ENCODE measurements at places on chromosomes 12 and 14.
A peak's percentile ranks its signal among the peaks of the same experiment; 100 is the strongest.

DNA sequence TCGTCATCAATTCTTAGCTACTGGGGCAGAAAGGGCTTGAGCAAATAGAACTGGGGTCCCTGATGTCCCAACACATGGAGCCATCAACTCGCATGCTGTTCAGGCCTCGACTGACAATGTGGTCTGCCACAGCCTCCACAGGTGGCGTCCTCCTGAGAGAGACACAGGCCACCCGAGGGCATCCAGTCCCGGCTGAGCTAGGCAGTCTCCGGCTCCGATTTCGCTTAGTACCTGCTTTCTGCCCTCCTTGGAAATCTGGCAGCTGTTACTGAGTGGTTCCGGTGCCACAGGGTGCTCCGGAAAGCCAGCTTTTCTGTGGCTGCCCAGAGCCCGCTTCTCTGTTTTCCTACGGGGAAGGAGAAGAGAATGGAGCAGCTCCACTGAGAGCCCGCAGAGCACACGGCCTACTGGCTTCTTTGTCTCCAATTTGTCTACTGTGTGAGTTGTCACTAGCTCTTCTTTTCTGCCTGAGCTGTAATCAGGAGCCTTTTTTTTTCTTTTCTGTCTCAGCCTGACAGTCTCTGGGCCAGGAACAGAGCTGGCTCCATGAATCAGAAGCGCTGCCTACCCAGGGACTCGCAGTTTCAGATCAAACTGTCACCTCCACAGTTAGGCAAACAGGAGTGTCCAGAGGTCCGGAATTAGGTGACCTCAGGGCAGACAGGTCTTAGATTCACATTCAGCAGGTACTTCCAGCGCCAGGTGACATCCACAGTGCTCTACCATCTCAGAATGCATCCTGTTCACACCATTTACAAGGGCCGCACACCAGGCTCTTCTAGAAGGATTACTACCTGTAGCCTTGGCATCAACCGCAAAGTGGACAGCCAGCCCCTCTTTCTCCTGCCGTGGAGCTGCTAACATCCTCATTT is 73.3 kb downstream of the MOK start:
- H3K4me3 ChIP-seq: no peak overlapping the region
- no peak overlapping the region for H3K27ac ChIP-seq
- DNase-seq: no peak
- H3K36me3 ChIP-seq: no peaks in the 10 kb centered on the region
- H3K4me1 ChIP-seq: no peaks in the 10 kb centered on the region

DNA sequence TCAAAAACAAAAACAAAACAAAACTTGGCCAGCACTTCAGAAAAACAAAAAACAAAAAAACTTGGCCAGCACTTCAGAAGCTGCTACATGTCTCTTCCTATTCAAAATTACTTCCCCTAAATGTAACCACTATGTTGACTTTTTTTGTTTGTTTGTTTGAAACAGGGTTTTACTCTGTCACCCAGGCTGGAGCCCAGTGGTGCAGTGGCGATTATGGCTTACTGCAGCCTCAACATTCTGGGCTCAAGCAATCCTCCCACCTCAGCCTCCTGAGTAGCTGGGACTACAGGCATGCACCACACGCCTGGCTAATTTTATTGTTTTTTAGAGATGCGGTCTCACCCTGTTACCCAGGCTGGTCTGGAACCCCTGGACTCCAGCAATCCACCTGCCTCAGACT is 38.0 kb upstream of the PPP4R3A start:
- no peak overlapping the region for H3K27ac ChIP-seq
- H3K36me3 ChIP-seq: peaks cover 2% of the 10 kb centered on the region
- H3K4me1 ChIP-seq: no peaks in the 10 kb centered on the region
- no peak overlapping the region for H3K4me3 ChIP-seq
- DNase-seq: no peak
- peaks cover 11% of the 10 kb centered on the region for H3K27me3 ChIP-seq

DNA sequence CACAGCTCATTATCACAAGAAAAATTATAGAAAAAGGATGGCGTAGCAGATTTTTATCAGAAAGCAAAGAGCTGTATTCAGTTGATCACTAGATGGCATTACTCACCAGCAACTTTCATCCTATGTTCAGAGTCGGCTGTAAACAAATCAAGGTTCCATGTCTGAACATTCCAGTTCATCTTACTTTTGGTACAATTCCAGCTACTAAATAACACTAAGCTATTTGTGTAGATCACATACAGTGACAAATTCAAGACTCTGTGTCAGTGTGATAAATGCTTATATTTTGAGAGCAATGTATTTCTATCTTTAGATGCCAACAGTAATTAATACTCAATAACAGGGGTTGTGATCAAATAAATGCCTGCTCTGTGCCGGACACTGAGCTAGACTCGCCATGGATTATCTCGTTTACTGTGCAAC is 30.1 kb downstream of the NRDE2 start:
- no peak for DNase-seq
- no peaks in the 10 kb centered on the region for H3K27me3 ChIP-seq
- no peak overlapping the region for H3K4me3 ChIP-seq
- peaks cover 53% of the 10 kb centered on the region for H3K36me3 ChIP-seq
- no peaks in the 10 kb centered on the region for H3K4me1 ChIP-seq

DNA sequence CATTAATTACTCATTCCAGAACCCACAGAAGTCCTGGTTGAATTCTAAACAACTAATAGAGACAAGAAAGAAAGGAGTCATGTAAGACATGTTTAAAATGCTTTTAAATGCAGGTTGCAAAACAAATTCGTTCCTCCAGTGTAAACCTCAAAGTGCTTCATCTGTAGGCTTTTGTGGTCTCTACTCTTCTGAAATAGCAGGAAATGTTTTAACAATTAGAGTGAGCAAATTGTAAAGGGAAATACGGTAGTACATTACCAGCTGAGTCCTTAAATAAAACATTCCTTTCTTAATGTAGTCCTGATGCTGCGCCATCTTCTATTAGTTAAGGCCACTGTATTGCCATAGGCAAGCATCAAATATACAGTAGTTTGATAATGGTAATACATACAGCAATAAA is 1934.2 kb upstream of the SEL1L start:
- no peak overlapping the region for H3K4me3 ChIP-seq
- no peak for DNase-seq
- no peaks in the 10 kb centered on the region for H3K4me1 ChIP-seq
- H3K27me3 ChIP-seq: no peaks in the 10 kb centered on the region
- no peak overlapping the region for H3K27ac ChIP-seq

DNA sequence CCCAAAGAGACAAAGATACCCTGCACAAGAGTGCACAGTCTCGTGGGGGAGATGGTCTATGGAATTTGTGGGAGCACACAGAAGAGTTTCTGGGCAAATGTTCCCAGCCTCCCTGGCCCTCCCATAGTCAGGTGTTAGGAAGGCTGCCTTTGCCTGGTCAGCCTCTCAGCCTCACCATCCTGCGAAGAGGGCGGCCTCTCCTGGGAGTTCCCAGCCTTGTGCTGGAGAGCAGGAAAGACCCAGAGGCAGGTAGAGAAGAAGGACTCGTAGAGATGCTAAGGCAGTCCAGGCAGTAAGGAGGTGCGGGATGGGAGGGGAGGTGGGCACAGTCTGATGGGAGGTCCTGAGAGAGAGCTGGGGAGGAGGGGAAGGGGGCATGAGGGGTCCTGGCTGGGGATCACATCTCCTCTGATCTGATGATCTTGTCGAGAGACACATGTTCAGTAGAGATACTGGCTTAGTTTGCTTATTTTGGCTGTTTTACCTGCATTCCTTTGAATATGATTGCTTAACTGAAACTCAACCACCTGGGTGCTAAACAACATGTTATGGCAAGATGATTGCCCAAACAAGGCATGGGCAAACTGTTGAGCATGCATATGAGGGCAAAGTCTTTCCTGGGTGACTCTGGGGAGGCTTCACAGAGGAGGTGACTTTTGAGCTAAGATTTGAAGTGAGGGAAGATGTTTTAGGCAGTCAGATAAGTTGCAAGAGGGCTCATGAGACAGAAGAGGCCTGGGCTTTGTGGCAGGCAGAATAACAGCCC is 10.5 kb downstream of the SERPINA6 start:
- H3K27me3 ChIP-seq: peaks cover 9% of the 10 kb centered on the region
- H3K4me1 ChIP-seq: no peaks in the 10 kb centered on the region
- no peaks in the 10 kb centered on the region for H3K36me3 ChIP-seq
- H3K4me3 ChIP-seq: no peak overlapping the region
- no peak for DNase-seq

- H3K27ac ChIP-seq: no peak overlapping the region
- no peak for DNase-seq
- H3K36me3 ChIP-seq: no peaks in the 10 kb centered on the region
- H3K4me1 ChIP-seq: no peaks in the 10 kb centered on the region
- no peaks in the 10 kb centered on the region for H3K27me3 ChIP-seq
Measured at GRCh38 chr14:38505221-38505972, 249.5 kb upstream of the CLEC14A start.

GRCh38 chr14:75845136-75845804 is 136.5 kb downstream of the TGFB3 start:
- no peak overlapping the region for H3K4me3 ChIP-seq
- H3K27me3 ChIP-seq: no peaks in the 10 kb centered on the region
- no peaks in the 10 kb centered on the region for H3K4me1 ChIP-seq
- peaks cover 2% of the 10 kb centered on the region for H3K36me3 ChIP-seq

DNA sequence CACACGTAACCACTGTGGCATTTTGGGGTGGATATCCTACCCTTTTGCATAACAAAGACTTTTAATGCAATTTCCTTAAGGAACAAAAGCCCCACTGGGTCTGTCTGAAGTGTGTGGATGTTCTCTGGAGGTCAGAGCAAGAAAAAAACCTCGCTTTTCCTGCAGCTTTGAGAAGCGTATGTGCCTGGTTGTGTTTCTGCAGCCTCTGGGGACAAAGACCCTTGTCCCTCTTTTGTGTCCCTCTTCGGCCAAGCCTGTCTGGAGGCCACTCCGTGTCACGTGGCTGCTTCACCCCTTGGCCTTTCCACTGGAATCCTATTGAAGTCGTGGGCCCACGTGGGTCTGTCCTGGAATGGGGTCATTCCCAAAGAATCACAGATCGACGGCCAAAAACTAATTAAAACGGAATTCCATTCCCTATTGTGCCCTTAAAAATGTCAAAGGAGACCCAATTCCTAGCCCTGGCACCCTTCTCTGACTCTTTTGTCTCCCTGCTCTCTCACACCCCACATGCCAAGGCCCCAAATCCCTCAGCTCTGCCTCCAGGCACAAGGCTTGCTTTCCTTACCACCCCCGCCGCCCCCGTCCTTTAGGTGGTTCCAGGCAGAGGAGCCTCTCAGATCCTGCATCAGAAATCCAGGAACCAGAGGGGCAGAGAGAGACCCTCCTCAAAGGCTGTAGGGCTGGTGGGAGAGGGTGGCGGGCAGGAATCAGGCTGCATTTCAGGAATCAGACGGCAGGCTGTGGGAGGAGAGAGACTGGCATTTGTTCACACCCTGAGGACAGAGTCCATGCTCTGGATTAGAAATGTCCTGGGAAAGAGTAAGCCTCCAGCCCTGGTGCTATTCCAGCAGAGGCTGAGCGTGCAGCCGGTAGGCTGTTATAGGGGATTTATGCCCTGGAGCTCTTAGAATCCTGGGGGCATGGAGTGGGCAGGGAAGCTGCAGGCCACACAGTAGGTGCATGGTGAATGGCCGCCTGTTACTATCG is 12.6 kb upstream of the CYP46A1 start:
- peaks cover 46% of the 10 kb centered on the region for H3K27me3 ChIP-seq
- DNase-seq: no peak
- H3K4me1 ChIP-seq: peaks cover 17% of the 10 kb centered on the region
- H3K27ac ChIP-seq: peak overlapping the region; percentile 85

DNA sequence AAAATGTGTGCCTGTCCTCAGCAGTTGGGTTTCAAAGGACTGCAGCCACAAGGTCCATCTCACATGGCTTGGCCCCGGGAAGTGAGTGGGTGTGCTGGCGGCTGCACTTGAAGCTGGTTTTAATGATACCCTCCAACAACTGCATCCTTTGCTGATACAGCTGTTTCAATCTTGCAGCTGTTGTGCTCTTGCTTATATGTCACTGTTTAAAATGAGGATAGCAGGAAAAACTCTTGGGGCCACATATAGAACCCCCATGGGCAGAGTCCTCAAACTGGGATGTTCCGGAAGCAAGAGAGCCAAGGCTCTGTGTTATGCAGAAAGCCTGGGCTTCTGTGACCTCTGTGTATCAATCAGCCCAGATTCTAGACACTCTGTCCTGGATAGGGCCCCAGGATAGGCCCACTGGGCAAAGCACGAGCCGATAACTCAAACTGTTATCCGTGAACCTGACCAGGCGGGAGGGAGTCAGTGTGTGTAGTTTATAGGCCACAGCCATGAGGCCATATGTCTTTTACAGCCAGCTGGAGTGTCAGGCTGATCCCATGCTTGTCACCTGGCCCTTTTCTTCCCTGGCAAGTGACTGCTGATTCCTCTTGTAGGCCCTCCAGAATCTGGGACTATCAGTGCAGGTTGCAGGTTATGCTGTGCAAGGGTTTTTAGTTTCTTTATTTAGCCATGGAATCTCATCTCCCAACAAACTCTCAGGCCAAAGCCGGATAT is 74.3 kb downstream of the SSPN start:
- H3K36me3 ChIP-seq: peaks cover 3% of the 10 kb centered on the region
- no peak overlapping the region for H3K27ac ChIP-seq
- H3K4me1 ChIP-seq: no peaks in the 10 kb centered on the region
- no peaks in the 10 kb centered on the region for H3K27me3 ChIP-seq
- DNase-seq: no peak

GRCh38 chr14:19729763-19730162 is 13.6 kb upstream of the OR4Q3 start:
- DNase-seq: no peak
- no peak overlapping the region for H3K27ac ChIP-seq
- no peaks in the 10 kb centered on the region for H3K36me3 ChIP-seq
- no peak overlapping the region for H3K4me3 ChIP-seq
- no peaks in the 10 kb centered on the region for H3K27me3 ChIP-seq

GRCh38 chr14:92702441-92702918 is 45.9 kb downstream of the LGMN start:
- H3K4me1 ChIP-seq: no peaks in the 10 kb centered on the region
- H3K4me3 ChIP-seq: no peak overlapping the region
- no peak for DNase-seq
- peaks cover 7% of the 10 kb centered on the region for H3K36me3 ChIP-seq
- peaks cover 50% of the 10 kb centered on the region for H3K27me3 ChIP-seq

- no peaks in the 10 kb centered on the region for H3K4me1 ChIP-seq
- H3K36me3 ChIP-seq: no peaks in the 10 kb centered on the region
- no peak overlapping the region for H3K4me3 ChIP-seq
- H3K27ac ChIP-seq: no peak overlapping the region
Measured at GRCh38 chr12:91001306-91001705, 3.5 kb downstream of the EPYC start.

DNA sequence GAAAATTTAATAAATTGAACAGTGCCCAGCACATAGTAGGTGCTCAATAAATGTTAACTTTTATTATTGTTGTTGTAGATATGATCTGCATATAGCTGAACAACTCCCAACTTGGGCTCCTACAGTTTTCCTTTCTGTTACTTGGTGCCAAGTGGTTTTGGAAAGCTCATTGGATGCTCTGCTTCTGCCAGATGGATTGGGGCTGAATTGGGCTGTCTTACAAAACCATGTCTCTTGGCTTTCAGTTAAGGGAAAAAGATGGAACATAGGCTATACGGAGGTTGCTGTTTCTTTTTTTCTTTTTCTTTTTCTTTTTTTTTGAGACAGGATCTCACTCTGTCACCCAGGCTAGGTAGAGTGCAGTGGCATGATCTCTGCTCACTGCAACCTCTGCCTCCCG is 140.7 kb upstream of the PWP1 start:
- no peak overlapping the region for H3K4me3 ChIP-seq
- no peak overlapping the region for H3K27ac ChIP-seq
- no peaks in the 10 kb centered on the region for H3K27me3 ChIP-seq
- no peaks in the 10 kb centered on the region for H3K36me3 ChIP-seq
- no peaks in the 10 kb centered on the region for H3K4me1 ChIP-seq
- no peak for DNase-seq
